ENCODE measurements at places on chromosomes 3 and 15.

DNA sequence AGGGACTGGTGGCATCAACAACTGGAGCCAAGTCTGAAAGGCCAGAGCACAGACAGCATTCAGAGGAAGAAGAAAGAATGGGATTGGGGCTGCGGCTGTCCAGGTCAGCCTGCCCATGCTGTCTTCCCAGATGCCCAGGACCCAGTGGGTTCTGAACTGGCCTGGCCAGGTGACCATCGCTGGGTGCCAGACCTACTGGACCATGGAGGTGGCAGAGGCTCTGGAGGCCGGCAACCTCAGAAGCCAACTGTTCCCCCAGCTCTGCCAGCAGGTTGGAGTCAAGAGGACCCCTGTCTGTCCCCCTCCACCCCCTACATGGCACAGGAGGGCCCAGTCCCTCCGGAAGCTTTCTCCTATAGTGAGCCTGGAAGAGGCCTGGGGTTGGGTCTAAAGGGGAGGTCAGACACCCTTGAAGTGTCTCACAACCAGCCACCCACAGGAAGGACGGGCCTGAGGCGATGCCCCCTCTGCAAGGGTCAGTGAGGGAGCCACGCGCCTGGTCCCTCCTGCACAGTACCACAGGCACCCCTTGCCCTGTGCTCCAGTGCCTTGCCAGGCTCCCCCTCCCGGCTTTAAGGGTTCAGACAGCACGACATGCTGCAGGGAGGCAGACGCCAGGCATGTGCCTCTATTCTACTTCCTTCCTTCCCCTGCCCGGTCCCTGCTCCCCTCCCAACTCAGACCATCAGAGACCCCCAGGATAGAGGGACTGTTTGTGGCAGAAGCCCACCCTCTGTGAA is 43.2 kb downstream of the DNAH1 start:
- no peak for DNase-seq

GRCh38 chr3:72485641-72486040 is 362.6 kb downstream of the SHQ1 start:
- DNase-seq = no peak

DNA sequence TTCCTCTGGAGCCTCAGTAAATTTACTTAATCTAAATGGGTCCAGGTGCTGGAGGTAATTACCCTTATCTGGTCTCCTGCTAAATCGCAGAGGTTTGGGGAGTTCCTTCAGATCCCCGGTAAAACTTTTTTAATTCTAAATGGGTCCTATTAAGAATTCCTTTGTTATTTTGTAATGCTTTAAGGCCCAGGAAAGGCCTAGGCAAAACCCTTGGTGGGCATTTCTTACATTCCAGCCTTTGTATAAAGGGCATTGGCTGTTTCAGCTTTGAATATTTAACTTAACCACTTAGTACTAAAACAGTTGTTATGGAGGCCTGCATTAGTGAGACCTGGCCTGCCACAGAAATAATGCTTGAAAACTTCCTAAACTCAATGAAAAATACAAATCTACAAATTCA is 14.9 kb upstream of the ZNF662 start:
- no peak for DNase-seq

GRCh38 chr15:79933231-79933630 is 36.4 kb upstream of the MTHFS start:
- DNase-seq = no peak

DNA sequence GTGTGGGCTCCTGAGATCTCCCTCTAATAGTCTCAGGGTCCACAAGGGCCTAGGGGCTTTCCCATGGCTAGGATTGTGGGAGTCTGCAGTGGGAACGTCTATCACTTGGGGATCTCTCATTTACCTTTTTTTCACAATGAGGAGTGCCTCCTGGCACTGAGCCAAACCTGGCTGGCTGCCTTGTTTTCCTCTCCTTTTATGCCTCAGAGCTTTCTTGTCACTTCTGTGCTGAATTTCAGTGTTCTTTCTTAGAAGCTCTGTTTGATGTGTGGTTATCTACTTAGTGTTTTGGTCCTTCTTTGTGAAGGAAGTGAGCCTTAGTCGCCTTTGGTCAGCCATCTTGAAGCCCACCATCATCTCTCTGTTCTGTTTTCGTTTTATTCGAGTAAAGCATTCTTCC is 33.9 kb downstream of the DOCK3 start:
- no peak for DNase-seq

All from ecto neural progenitor cell (in vitro differentiated cells).